ENCODE measurements at places on chromosomes 13 and 19.

DNA sequence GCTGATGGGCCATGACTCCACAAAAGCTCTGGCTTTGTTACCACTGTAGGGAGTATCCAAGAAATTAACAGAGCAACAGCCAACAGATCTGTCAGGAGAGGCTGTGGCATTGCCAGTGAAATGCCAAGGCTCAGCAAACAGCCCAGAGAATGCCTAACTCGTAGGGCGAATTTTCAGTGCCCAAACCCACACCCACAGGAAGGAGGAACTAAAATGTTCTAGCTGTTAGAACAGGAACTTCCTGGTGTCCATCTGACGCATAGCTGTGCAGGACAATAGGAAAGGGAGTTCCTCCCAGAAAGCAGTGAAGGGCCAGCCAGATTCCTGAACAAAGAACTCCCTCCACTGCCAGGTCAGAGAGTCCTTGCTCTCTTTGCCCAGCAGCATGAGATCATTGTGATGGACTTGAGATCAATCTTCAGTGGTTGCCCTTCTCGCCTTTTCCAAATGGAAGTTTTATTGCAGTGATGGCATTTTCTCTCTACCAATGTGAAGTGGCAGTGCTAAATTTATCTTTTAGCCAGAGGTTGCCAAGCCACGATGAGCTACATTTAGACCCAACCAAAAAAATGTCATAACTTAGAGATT lies 224.2 kb upstream of the STARD13 start:
- peak; percentile 69 for DNase-seq

DNA sequence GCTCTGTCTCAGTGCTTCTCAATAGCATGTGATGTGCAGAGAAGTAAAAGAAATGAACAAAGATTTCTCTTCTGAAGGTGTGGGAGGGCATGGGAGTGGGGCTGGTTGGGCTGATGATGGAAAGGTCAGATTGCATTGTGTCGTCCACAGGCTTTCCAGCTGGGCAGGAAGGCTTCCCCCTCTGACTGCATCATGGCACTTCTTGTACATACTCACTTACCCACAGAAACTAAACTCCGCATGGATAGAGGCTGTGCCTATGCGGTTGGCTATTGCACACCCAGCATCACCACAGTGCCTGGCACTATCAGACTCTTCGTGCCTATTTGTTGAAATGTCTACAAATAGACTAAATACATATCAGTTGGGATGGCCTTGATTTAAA lies 24.4 kb upstream of the TNFSF11 start:
- DNase-seq = peak; percentile 60

DNA sequence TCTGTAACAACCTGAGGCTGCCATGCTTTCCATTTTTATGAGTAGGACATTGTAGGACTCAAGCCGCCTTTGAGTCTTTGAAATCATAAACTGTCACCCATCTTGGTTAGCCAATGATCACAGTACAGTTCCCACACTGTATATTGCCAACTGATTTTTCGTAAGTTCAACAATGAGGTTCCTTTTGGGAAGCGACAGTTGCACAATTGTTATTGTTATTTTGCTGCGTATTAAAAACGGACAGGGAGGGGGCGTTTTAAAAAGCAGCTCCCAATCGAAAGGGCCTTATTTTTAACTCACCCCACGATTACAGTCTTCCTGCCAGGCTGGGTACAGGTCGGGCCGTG lies 601 bp downstream of the SLC46A3 start:
- peak; percentile 80 for DNase-seq

DNA sequence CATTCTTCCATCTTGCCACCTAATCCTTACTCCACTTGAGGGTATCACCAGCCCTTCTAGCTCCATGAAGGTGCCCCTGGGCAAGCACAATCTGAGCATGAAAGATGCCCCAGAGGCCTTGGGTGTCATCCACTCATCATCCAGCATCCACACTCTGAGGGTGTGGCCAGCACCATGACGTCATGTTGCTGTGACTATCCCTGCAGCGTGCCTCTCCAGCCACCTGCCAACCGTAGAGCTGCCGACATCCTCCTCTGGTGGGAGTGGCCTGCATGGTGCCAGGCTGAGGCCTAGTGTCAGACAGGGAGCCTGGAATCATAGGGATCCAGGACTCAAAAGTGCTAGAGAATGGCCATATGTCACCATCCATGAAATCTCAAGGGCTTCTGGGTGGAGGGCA lies 3.1 kb upstream of the KLK3 start:
- no peak for DNase-seq

DNA sequence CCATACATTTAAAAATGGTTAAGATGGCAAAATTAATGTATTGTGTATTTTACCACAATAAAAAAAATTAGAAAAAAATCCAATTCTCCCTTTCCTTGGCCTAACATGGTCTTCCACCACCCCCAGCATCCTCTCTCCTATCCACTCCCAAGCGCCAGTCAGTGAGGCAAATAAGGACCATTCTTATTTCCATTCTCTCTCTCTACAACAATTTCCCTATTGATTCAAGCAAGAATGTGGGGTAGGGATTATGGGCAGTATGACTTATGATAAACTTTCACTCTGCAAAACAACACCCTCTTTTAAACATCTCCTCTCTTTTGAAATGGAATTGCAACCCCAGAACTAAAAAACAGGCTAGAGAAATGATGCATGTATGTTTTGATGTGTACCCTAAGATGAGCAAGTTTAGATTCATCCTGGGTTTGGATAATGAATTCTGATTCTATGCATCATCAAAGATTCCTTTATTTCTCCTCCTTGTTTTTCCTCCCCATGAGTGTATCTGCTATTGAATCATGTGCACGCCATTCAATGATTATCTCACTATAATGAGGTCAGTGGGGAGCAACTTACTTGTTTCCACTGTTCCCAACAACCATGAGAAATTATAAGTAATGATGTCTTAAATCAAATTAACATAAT lies 3.5 kb downstream of the STARD13 start:
- DNase-seq = peak; percentile 49

Data from suppressor macrophage treated with lipopolysaccharide for 1 hour (primary cell).